Stimulated activated CD8-positive, alpha-beta memory T cell treated with anti-CD3 and anti-CD28 coated beads, Interleukin-4, amount 100 ng/mL, for 4 hours (primary cell): ENCODE measurements at places on chromosomes 4 and X.
A peak's percentile ranks its signal among the peaks of the same experiment; 100 is the strongest.

DNA sequence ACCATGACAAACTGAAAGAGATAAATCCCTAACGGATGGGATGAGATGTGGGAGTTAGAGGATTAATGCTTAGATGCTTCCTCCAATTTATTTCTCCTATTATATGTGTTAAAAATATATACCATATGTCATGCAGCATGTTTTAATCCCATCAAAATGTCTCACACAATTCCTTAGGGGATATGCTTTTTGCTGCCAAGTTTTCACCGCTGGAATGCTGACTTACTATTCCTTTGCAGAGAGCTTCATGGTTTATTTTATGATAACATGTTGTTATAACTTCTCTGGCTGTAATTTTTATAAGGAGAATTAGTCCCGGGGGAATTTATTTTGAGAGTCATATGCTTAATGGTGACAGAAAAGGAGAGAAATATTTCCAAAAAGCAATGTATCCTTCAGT lies 670.3 kb downstream of the IL1RAPL1 start:
- DNase-seq = no peak

- DNase-seq = no peak
These were observed at the start of gene GUCY1A1 for GRCh38 chr4:155666344-155667221. Gene GUCY1A1, plus strand, starts transcription at chr4:155666848. Its CDS starts 30,020 bp downstream, at chr4:155696868.

DNA sequence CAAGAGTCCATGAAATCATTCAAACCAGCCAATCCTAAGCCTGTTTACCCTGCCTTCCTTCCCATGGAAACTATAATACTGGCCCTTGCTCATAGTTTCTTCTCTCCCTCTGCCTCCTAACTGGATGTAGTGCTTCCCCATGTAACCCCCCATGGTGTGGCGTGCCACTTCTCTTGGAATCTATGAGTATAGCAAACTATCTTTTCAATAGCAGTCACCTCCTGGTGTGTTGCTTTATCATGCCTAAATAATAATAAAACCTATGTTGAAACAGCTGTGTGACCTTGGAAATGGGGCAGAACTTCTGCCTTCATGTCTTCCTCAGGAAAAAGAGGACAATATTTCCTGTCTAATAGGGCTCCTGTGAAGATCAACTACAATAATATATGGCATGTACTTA lies 234.8 kb upstream of the EDNRA start:
- no peak for DNase-seq

GRCh38 chrX:133939655-133940302 lies 45.6 kb downstream of the GPC3 start:
- DNase-seq = no peak

GRCh38 chrX:10513974-10514373 lies 106.4 kb downstream of the MID1 start:
- no peak for DNase-seq

DNA sequence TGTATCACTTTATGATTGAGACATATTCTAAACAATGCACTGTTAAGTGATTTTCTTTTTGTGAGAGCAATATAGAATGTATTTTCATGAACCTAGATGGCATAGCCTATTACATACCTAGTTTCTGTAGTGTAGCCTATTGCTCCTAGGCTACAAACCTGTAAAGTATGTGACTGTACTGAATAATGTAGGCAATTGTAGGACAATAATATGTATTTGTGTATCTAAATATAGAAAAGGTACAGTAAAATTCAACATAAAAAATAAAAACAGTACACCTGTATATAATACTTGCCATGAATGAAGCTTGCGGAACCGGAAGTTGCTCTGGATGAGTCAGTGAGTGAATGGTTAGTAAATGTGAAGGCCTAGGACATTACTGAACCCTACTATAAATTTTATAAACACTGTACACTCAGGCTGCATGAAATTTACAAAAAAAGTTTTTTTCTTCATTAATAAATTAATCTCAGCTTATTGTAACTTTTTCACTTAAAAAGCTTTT lies 106.7 kb downstream of the VSIG4 start:
- no peak for DNase-seq

DNA sequence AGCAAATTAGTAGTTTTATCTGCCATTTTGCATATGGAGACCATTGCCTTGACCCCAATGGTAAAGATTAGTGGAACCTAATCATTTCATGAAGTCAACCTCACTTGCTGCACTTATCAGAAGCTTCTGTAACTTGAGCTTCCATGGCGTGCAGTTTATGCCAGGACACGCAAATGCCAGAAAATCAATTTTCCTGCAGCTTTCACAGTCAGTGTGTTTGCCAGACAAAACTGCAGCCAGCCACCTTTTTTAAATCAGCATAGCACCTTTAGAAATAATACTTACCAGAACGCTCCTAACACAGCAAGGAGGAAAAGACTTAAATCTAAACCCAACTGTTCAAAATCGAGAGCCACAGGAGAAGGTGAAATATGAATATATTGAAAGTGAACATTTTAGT lies 265.3 kb downstream of the GRIA3 start:
- DNase-seq = no peak

DNA sequence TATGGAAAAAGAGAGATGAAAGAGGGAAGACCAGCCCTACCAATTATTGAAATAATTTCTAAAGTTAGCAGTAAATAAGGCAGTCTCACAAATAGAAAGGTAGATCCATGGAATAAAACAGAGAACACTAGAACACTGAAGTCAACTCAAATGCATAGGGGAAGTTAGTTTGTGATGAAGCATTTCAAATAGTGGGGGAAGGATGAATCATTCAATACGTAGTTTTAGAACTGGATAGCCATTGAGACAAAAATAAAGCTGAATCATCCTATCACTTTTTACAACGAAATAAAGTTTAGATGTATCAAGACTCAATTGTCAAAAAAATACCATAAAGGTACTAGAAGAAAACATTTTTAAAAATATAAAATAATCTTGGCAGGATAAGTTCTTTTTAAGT lies 143.2 kb upstream of the DGKK start:
- DNase-seq = no peak

- no peak for DNase-seq
These were observed 108.1 kb upstream of the STOX2 start for GRCh38 chr4:183797011-183797444.

DNA sequence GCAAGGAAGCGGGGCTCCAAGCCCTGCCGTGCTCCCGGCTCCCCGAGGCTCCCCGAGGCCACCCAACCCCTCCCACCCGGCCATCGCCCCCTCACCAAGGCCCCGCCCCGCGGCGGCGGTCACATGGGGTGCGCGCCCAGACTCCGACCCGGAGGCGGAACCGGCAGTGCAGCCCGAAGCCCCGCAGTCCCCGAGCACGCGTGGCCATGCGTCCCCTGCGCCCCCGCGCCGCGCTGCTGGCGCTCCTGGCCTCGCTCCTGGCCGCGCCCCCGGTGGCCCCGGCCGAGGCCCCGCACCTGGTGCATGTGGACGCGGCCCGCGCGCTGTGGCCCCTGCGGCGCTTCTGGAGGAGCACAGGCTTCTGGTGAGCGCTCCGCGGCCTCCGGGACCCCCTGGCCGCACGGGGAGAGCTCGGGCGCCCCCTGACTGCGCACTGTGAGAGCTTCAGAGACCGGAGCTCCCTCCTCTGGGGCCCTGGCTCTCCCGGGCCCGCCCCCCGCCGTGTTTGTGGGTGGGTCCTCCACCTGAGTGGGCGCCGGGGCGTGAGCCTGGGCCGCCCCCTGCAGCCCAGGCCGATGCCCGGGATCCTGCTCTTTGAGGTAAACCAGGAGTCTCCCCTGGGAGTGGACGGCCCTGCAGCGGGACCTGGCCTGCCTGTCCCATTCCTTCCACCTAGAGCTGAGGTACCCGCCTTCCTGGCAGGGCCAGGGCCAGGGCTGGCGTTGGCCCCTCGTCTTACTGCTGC lies at the start of gene IDUA:
TSS of gene IDUA (plus strand) at position 166 of the 745 bp plus-strand sequence. CDS start at position 207, 41 bp downstream.
- DNase-seq = peak; percentile 83

GRCh38 chr4:128858879-128859671 lies 49.6 kb downstream of the JADE1 start:
- no peak for DNase-seq

GRCh38 chr4:141614878-141615586 lies 21.4 kb upstream of the IL15 start:
- no peak for DNase-seq

DNA sequence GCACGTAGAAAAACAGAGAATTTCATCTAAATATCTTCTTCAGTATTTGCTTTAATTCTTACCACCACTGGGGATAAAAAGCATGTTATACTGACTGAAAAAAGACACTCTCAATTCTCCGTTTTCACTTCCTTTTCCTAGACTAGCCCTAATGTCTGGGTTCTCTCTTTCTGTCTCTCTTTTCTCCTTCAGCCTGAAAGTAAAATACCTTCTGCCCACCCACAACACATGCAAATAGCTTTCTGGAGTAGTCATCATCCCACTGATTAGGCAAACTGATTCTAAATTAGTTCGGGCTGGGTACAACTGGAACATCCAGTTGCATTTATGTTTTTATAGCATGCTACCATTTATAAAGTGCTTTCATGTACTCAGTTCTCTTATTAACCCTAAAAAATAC lies 142.4 kb upstream of the ANKRD50 start:
- no peak for DNase-seq

GRCh38 chr4:38562751-38563198 lies 101.2 kb upstream of the KLF3 start:
- DNase-seq = no peak

- DNase-seq = no peak
These were observed at the start of gene EDA2R for GRCh38 chrX:66638591-66639500. Gene EDA2R, minus strand, starts transcription at chrX:66639078. Its CDS starts 23,058 bp downstream, at chrX:66616020.

GRCh38 chrX:52811065-52811625 lies at the start of gene XAGE5:
Gene XAGE5, plus strand, starts transcription at chrX:52811287. Its CDS starts 1,280 bp downstream, at chrX:52812567.
- no peak for DNase-seq

GRCh38 chrX:123083924-123084323 lies 100.2 kb upstream of the GRIA3 start:
- DNase-seq = no peak

GRCh38 chr4:141845901-141846300 lies 209.5 kb downstream of the IL15 start:
- DNase-seq = no peak

- DNase-seq = no peak
These were observed 135.4 kb upstream of the OTUD4 start for GRCh38 chr4:145315811-145316225.

- DNase-seq = no peak
These were observed 110.2 kb upstream of the STX18 start for GRCh38 chr4:4651811-4652755.

DNA sequence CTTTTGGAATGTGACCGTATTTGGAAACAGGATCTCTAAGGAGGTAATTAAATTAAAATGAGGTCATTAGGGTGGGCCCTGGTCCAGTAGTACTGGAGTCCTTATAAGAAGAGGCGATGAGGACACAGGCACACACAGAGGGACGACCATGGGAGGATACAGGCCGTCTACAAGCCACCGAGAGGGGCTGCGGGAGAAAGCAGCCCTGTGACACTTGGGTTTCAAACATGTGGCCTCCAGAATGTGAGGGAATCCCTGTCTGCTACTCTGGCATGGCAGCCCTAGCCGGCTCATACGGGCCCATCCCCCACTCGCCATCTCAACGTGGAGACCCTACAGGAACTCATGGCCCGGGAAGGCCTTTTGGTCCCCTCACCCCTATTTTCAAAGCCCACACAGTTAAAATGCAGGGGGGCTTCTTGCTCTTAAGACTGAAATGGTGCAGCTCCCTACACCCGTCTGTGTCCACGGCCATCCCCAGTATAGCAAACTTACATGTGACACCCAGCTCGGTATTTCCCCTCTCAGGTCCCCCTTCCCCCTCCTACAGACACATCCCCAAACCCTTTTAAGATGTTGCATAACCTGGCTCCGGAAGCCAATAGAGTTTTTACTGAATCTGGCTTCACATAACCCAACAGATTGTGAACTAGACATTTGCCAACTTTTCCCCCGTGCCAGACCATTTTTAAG lies 124.1 kb upstream of the TBL1X start:
- DNase-seq = no peak
